ENCODE measurements at places on chromosomes 7 and 10.

DNA sequence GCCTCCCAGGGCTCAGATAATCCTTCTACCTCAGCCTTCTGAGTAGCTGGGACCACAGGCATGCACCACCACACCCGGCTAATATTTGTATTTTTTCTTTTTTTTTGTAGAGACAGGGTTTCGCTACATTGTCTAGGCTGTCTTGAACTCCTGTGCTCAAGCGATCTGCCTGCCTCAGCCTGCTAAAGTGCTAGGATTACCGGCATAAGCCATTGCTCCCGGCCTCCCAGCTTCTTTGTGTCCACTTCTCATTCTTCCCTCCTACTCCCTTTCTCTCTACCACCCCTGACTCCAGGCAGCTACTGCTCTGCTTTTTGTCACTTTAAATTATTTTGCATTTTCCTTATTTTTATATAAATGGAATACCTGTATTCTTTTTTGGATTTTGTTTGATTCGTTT is 83.4 kb downstream of the PALS2 start:
- DNase-seq = no peak

DNA sequence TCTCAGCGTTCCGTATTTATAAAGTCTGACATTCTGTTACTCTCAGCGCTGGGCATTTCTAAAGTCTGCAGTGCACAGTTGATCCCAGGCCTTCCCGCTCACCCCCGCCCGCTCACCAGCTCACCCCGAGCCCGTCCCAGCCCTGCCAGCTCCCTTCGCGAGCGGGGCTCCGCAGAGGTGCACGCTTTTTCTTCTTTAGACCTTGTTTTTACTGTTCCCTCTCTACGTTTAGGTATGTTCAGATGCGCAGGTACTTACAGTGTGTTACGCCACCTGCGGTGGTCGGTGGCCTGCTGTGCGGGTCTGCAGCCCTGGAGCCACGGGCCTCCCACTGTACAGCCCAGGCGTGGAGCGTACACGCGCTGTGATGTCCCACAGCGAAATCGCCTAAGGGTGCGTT is 28.8 kb downstream of the NKX6-2 start:
- DNase-seq = no peak

DNA sequence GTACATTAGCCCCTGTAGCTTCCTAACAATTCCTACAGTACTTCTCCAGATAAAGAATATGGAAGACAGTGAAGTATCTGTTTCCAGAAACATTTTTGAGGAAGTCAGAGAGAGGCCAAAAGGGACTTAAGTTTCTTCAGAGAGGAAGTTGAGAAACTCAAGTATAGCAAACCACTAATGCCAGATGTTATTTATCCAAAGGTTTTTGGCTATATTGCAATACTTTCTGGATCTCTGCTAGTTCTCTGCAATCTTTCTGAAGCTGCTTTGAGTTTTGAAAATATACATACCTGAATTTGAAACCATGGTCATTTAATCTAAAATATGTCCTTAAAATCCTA is 64.7 kb downstream of the BICC1 start:
- no peak for DNase-seq

DNA sequence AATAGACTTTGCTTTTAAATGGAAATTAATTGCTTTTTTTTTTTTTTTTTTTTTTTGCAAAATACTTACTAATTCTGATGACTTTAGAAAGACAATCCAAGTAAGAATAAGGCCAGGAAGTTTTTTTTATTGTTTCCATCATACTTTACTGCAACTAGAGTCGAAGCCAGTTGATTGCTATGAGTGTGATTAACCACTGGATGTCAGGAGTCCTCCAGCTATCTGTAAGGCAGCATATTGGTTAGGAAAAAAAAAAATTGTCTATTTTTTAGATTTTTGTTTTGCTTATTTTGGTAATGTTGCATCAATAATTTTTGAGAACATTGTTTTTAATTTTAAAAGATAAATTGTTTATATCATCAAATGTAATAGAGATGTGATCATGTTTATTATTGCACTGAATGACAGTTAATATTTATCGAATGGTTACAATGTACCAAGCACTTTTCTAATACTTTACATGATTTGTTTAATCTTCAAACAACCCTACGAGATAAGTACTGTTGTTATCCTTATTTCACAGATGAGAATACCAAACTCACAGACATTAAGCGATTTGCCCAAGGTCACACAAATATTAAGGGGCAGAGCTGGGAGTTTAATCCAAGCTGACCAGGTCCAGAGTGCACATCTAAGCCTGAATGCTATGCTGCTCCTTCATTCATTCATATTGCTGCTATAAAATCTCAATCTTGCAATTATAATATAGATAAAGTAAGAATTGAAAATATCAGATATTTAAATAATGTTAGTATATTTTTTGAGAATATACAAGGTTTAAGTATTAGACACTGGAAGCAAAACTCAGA is 19.9 kb upstream of the LMOD2 start:
- no peak for DNase-seq

DNA sequence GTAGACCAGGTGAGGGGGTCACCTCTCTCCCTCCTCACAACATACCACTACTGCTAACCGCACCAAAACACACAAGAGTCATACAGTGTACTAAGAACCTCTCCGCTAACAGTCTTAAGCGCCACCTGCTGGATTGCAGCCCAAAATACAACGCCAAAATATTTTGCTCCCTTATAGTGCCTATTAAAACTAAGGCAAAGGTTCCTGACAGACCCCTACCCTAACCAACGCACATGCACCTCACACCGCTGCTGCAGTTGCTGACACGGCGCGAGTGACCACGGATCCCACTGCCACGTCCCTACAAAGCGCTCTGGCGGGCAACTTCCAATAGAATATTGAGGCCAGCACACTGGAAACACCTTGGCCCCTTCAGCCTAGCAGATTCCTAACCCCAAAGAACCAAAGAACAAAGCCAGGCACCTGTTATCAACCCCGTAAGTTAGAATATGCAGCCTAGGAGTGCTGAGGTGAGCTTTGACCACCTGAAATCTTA is 563.6 kb upstream of the SEMA3D start:
- DNase-seq = no peak

DNA sequence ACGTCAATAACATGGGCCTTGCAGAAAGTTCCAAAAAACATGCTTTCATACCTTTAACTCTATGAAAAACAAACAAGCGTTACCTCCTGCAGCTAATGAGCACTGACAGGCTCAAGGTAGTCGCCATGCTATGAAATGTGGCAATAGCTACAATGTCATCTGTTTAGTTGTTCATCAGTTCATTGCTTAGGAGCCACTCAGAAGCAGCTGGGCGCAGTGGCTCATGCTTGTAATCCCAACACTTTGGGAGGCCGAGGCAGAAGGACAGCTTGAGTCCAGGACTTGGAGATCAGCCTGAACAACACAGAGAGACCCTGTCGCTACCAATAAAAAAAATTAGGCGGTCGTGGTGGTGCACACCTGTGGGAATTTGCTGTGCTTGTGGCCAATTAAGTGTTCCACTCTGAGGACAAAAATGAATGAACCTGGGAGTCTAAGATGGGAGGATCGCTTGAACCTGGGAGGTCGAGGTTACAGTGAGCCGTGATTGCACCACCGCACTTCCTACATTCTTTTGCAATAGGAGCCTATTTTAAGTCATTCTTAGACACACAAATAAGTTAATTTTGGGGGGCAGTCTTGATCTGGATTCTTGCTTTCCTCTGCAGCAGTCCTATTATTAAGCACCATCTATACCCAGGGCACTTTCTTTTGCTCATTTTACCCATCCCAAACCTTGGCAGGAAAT is 276.2 kb upstream of the KLF14 start:
- DNase-seq = no peak

GRCh38 chr10:132906106-132906505 is 36.3 kb downstream of the CFAP46 start:
- no peak for DNase-seq

DNA sequence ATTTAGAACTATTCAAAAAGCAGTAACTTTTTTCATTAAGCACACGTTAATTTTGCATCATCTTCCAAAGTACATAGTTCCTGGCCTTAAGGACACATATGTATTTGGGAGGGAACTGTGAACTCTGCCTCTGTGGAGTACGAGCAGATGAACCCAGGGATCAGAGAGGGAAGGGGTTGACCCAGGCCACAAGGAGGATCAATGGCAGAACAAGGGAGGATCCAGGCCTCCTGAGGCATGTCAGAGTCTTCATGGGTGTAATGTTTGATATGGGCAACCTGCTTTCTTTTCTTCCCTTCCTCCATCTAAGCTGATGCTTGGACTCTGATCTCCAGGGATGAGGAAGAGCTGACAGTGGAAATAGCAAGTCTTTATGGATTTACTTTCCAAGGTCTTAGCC is 164.0 kb downstream of the SH2D4B start:
- DNase-seq = no peak

DNA sequence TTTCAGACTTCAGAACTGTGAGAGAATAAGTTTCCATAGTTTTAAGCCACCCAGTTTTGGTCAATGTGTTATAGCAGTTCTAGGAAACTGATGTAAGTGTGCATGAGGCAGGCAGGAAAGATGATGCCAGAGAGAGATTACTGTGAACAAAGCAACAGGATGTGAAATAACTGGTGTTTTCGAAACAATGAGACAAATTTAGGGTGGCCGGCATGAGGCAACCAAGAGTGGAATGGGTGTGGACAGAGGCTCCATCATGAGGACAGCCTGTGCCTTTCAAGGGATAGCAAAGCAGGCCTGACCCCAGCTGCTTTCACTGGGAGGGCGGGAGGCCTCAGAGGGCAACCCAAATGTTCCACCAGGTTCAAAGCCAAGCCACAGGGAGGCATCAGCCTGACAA is 67.3 kb upstream of the UCN3 start:
- DNase-seq = no peak

DNA sequence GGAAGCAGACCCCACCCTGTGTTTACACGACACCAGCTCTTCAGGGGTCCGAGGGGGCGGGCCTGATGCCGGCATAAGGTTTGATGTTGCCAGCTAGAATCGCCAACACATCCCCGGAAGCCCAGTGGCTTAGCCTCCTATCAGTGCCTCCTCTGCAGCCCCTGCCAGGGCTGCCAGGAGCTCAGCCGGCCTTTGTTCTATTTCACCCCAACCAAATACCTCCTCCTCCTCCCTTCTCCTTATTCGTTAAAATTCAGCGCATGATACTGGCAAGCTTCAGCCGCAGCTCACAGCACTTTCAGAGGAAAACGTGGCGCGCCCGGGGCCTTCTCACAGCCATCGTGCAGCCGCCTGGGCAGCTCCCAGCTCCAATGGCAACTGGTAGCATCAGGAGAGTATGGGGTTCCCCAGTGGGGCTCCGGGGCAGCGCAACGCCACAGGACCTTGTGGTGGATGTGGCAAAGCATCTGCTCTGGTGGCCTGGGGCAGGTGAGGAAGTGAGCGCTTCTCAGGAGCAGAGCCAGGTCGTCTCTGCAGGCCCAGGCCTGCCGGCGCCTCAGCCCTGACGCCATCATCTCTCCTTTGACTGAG is 176.4 kb upstream of the RHEB start:
- DNase-seq = no peak

GRCh38 chr7:6516387-6516983 is 34.8 kb downstream of the GRID2IP start:
- DNase-seq = peak; percentile 47

DNA sequence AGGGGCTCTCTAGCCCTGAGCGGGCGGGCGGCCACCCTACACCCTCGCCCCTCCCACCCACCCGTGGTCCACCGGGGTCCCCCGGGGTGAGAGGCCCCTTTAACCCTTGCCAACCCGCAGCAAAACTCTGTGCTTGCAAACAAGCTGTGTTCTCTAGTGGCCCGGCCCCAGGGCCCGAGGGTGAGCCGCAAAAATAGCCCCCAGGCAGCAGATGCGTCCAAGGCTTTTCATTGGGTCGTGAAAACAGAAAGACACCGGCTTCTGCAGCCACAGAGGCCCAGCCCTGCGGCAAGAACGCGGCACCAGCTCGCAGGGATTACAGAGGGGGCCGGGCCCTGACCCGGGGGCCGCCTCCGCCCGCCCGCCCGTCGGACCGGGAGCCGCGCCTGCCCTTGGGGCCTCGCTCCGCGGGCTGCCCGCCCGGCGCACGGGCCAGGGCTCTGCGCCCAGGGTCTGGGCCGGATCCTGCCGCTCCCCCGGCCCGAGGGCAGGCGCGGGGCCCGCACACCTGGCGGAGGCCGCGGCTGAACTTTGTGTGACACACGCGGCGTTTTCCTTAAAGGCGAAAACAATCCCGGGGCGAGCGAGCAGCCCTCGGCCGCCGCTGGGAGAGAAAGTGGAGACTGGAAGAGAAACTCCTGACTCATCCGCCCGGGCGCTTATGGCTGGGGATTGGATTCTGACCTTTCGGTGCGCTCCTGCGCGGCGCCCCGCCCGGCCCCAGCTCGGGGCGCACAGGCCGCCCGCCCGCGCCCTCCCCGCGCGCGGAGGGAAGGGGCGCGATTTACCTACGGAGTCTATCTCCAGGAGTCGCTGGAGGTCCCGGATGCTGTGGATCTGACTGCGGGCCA is 2.8 kb downstream of the PDGFA start:
- DNase-seq = no peak

GRCh38 chr7:39919646-39920045 is 30.4 kb upstream of the CDK13 start:
- no peak for DNase-seq

DNA sequence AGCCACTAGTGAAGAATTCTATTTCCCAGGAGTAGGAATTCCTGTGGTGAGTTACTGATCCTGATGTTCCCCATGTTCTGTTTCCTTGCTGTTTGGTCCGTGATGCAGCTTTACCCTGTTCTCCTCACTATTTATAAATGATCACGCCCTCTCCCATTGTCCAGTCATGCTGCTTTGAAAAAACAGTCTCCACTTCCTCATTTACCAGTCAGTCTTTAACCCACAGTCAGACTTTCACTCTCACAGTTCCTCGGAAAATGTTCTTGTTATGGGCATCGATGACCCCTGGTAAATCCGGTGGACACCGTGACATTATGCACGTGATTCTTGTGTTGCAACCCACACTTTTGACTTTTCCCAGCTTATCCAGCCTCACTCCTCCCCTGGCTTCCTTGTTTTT is 14.4 kb downstream of the SCIN start:
- no peak for DNase-seq

GRCh38 chr7:7862393-7862792 is 106.2 kb upstream of the GLCCI1 start:
- DNase-seq = no peak

- DNase-seq = no peak
Observed at GRCh38 chr7:82017334-82017943, 247.6 kb upstream of the HGF start.

GRCh38 chr10:35400595-35401268 is 64.4 kb downstream of the CCNY start:
- no peak for DNase-seq

- no peak for DNase-seq
Observed at GRCh38 chr7:48158404-48158803, 12.9 kb upstream of the ABCA13 start.

GRCh38 chr10:28559618-28560017 is 26.7 kb downstream of the WAC start:
- no peak for DNase-seq

DNA sequence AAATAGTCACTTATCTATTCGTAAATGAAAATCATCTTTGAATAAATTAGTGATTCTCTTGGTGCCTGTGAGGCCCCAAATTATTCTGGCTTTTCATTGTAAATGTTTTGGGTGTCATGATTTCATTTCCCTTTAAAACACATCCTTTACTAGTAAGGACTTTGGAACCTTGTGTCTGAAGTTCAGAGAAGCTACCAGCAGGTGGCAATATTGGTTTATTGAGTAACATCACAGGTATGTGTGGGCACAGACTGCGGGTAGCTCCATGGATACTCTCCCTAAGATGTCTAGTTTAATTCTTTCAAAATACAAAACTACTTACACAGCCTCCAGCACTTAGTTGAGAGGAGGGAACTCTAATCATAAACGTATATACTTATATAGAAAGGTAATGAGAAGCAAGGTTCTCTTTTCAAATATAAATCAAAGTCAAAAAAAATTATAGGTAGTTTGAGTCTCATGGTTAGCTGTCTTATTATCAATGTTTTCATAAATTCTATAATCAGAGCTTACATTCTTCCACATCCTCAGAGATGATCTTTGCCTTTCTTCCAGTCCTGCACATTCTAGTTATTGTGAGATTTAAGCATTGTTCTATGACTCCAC is 449.6 kb downstream of the GRM8 start:
- peak; percentile 0 for DNase-seq

All from stimulated activated CD8-positive, alpha-beta memory T cell treated with anti-CD3 and anti-CD28 coated beads, Interleukin-15, amount 100 ng/mL, for 4 hours (primary cell).